ENCODE measurements at places on chromosomes 16 and 17. TPM values are rescaled to one million over a fixed set of nuclear protein-coding genes. Genes with fewer than 3 reads are reported as not detected.

Gene CMTM1
- 3.9 TPM for total RNA-seq

DNA sequence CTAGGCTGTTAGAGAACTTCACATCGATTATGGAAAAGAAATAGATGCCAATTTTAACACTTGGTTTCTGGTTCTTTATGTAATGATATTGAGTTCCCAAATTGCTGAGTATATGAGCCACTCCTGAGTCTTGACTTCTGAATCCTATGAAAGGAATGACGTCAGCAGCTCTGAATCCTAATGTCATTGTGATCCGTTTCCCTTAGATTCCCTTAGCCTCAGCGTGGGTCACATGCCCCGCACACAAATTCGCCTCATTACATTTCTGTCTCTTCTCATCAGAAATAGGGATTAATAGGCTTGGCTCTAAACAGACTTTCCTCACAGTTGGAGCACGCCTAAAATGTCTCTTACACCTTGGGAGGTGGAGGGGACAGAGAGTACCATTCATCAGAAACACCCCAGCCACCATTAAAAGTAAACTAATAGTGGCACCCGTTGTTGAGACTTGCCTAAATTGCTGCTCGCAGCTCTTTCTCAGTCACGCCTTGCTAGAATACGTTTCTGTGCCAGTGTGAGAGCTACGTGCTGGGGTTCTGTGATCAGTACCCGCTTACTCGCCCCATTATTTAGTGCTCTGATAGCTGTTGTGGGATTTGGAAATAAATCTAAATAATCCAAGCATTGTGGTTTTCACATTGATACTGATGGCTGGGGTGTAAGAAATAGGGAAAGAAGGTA, 7.1 kb downstream of the MRM3 start:
- no peak for DNase-seq

Gene C1QTNF1
- total RNA-seq, result 28.3 TPM

- DNase-seq, result no peak
Measured at GRCh38 chr17:58344791-58345157, 7.2 kb downstream of the SUPT4H1 start.

- peak; percentile 96 for DNase-seq
Measured at GRCh38 chr16:3690470-3690928, 26.8 kb downstream of the TRAP1 start.

Gene OR4D1
- not detected for total RNA-seq

Gene PTX4
- total RNA-seq, result 0.32 TPM

GRCh38 chr17:9079461-9080103, 58.3 kb downstream of the NTN1 start:
- DNase-seq, result no peak

GRCh38 chr17:63961355-63962212, 11.1 kb downstream of the SCN4A start:
- DNase-seq, result peak; percentile 68

Gene PIRT
- total RNA-seq, result not detected

GRCh38 chr17:29682054-29682453, 59.3 kb upstream of the CORO6 start:
- DNase-seq, result peak; percentile 8

Gene SPNS2
- under 0.01 TPM for total RNA-seq

GRCh38 chr16:77788181-77789084, at the start of gene VAT1L:
Gene VAT1L (plus strand): TSS chr16:77788564. CDS start chr16:77788683, 119 bp downstream.
- DNase-seq, result peak; percentile 71

- peak; percentile 69 for DNase-seq
Measured at GRCh38 chr16:70444249-70445063, 5.6 kb upstream of the ST3GAL2 start.

- DNase-seq, result peak; percentile 81
Measured at GRCh38 chr16:85136213-85136701, 24.0 kb upstream of the CIBAR2 start.

DNA sequence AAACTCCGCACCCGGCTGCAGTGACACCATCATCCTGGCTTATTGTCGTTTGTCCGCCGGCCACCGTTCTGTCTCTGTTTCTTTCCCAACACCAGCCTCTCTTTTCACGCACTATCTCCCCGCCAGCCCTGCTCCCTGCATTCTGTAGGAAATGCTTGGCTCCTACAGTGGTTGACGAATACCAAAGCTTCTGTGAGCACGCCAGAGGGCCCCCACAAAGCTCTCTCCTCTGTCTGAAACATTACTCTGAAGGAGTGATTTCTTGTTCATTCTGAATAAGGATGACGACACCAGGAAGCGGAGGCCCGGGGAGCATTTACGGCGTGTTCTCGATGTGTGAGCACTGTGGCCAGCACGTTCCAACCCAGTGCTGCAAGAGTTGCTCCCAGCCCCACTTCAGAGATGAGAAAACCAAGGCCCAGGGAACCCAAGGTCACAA, 58.8 kb downstream of the ADCY9 start:
- peak; percentile 73 for DNase-seq

Gene NPIPA3
- total RNA-seq, result 0.43 TPM

GRCh38 chr17:59845595-59846393, 46.9 kb downstream of the TUBD1 start:
- peak; percentile 84 for DNase-seq

- DNase-seq, result no peak
Measured at GRCh38 chr17:64413513-64413912, 22.9 kb upstream of the PECAM1 start.

DNA sequence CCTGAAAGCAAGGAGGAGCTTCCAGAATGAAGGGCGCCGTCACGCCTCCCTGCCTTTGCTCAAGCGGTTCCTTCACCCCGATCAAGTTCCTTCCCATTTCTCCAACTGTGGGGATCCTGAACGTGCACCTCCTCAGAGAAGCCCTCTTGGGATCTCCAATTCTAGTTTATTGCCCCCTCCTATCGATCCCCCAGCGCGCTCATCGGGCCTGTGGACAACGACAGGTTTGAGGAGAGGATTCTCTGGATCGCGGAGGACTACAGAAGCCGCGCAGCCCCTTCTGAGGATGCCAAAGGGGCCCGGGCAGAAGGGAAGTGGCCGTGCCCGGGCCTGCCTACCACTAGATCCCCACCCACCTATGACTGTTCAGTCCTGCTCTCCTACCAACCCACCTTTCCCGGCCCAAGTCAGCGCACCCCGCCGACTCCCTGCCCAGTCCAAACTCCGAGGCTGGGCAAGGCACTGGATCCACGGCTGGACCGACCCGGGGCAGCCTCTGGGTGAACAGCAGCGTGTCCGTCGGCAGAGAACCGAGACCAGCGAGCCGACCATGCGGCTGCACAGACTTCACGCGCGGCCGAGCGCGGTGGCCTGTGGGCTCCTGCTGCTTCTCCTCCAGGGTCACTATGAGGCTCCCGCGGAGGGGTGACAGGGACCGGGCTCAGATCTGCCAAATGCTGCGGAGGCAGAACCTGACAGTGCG, 12.8 kb upstream of the CES3 start:
- DNase-seq, result no peak

Gene CPNE7
- total RNA-seq, result 9.5 TPM

DNA sequence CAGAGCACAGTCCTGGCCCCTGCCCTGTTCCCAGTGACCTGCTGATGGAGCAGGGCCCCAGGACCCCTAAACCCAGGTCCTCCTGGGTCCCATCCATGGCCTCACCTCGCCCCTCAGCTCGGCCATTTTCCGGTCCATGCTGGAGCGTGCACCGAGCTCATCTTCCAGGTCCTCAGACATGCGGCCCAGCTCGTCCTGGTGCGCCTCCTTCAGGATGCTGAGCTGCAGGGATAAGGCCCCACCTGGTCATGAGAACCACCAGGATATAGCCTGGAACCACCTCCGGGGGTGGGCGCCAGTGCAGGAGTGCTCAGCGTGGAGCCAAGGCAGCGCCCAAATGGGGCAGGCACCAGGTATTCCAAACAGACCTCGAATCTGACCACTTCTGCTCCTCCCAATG, 17.9 kb downstream of the CCDC102A start:
- DNase-seq, result no peak

DNA sequence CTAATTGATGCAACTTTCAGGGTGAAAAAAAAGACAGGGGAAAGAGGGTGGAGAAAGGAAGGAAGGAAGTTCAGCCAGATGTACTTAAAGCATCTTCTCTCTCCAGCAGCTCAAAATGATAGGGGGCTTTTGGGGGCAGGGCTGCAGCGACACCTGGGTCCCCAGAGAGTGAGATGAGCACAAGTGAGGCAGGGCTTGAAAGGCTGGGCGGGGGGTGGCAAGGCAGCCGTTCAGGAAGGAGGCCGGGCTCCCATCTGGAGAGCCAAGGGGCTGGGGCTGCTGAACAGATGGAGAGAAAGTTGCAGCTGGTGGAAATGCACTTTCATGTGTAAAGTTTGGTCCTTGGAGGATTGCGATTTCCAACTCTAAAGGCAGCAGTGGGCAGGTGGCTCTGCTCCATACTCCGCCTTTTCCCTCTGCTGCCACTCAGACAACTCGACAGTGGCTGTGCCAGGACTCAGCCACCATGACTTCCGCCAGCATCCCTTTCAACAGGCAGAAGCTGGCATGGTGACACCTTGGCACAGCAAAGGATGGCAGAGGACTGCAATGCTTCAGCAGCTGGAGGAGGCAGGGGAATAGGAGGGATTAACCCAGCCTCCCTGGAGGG, 7.7 kb downstream of the SLC35B1 start:
- no peak for DNase-seq

Gene GFAP
- 0.86 TPM for total RNA-seq

Gene ASPA
- under 0.01 TPM for total RNA-seq

Gene PRM3
- not detected for total RNA-seq

Gene PRSS53
- 1.9 TPM for total RNA-seq

Gene BICDL2
- total RNA-seq, result not detected

Gene ADAD2
- not detected for total RNA-seq

DNA sequence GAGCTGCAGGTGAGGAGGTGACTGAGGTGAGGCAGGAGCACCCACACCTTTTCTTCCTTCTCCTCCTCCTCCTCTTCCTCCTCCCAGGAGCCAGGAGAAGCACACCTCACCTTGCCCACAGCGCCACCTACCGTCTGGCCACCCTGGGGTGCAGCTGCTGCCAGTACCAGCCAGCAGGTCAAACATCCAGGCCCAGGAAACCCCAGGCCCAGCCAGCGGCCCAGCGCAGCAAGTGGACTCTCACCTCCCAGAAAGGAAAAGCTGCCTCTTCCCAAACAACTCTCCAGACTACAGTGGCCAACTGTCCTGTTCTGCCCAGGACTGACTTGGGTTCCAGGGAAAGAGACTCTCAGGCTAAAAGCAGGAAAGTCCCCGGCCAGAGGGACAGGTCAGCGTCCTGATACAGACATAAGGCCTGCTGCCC, 22.7 kb downstream of the PEMT start:
- peak; percentile 48 for DNase-seq

Gene SOST
- total RNA-seq, result not detected

DNA sequence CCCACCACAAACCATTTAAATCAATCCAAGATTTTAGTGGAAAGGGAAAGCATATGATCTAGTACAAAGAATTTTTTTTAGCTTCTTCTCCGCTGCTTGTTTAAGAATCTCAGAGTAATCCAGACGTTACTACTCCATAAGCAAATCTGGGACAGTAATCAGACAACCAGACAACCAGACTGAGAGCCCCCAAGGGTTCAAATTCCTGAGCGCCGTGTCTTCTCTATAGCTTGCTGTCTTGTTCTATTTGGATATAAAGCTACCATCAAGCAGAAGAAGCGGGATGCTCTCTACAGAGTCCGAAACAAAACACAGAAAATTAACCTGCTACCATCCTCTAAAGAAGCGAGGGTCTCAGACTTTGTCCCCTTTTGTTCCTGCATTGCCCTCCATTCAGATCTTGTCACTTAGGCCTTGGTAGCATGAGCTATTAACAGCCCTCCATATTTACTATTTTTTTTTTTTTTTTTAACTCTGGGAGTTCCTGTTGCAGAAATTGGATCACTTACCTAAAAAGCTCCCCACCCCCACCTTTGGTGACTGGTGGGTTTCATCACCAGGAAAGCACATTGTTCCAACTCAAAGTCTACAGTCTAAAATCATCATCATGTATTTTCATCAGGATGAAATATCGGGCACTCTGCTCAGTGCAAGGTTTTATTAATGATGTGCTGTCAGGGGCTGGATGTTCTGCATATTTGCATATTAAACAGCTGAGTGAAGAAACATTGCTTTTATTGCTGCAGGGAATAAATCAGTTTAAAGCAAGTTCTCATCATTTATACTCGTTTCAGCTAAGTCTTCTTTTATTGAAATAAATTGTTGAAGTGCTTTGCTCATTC, 576.7 kb downstream of the WWOX start:
- peak; percentile 34 for DNase-seq

Gene RDM1
- total RNA-seq, result 0.43 TPM

Gene CPNE2
- 23.2 TPM for total RNA-seq

- DNase-seq, result no peak
Measured at GRCh38 chr16:28204204-28204603, 7.6 kb downstream of the XPO6 start.

GRCh38 chr17:56146534-56146933, 6.7 kb upstream of the ANKFN1 start:
- no peak for DNase-seq

DNA sequence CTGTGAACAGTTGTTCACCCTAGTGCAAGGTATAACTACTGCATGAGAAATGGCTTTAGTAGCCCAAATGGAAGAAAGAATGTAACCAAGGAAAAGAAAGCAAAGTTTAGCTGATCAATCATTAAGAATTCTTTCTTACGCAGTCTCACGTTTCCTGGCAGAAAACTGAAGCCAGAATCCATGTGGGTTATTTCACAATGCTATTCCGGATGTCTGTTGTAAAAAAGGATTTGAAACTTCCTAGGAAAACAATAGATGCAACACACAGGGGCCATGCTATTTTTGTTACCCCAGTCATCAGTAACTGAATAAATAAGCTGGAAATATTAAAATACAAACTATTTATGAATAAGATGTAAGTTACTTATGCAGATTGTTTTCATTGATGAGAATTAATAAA, 802.5 kb downstream of the CDH8 start:
- DNase-seq, result no peak

Gene PRRT2
- 3.2 TPM for total RNA-seq

Gene PIMREG
- total RNA-seq, result 18.1 TPM

- DNase-seq, result no peak
Measured at GRCh38 chr17:71089431-71089830, 920.1 kb downstream of the KCNJ2 start.

GRCh38 chr17:73284906-73285602, 23.4 kb upstream of the CPSF4L start:
- no peak for DNase-seq

Gene RAB34
- total RNA-seq, result 185 TPM

DNA sequence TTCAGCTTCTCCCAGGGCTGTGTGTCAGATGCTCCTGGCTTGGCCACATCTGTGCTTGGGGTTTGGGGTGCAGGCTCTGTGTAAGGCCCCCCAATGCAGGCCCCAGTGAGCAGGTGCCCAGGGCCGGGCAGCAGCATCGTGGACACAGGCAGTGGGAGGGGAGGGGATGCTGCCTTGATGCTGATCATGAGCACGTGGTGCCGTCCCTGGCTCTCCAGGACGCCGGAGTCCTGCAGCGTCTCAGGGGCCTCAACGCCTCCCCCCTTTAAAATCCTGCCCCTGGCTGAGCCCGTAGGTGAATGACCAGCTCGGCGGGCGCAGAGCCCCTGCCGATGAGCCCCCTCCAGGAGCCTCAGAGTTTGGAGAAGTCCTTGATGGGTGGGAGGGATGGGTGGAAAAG, 9.0 kb downstream of the METRNL start:
- no peak for DNase-seq

GRCh38 chr17:77323413-77324171, 182.8 kb downstream of the SEC14L1 start:
- DNase-seq, result peak; percentile 87

GRCh38 chr16:1189455-1189854, 35.6 kb downstream of the TPSG1 start:
- DNase-seq, result no peak

GRCh38 chr17:79176792-79177601, 102.4 kb downstream of the ENGASE start:
- DNase-seq, result no peak

GRCh38 chr17:30379903-30380381, 1.2 kb downstream of the CPD start:
- peak; percentile 33 for DNase-seq
